ENCODE measurements at places on chromosomes 12 and 14. TPM values are rescaled to one million over a fixed set of nuclear protein-coding genes. Genes with fewer than 3 reads are reported as not detected.

PPP1CC gene
- 156 TPM for total RNA-seq

G2E3 gene
- 10.2 TPM for total RNA-seq

GCH1 gene
- total RNA-seq = 30.3 TPM

TMPRSS12 gene
- total RNA-seq = not detected

HOXC6 gene
- total RNA-seq = not detected

LMO3 gene
- total RNA-seq = 55.1 TPM

RIN3 gene
- total RNA-seq = 23.6 TPM

RNF10 gene
- 215 TPM for total RNA-seq

CLEC1B gene
- total RNA-seq = not detected

STON2 gene
- 39.4 TPM for total RNA-seq

DNA sequence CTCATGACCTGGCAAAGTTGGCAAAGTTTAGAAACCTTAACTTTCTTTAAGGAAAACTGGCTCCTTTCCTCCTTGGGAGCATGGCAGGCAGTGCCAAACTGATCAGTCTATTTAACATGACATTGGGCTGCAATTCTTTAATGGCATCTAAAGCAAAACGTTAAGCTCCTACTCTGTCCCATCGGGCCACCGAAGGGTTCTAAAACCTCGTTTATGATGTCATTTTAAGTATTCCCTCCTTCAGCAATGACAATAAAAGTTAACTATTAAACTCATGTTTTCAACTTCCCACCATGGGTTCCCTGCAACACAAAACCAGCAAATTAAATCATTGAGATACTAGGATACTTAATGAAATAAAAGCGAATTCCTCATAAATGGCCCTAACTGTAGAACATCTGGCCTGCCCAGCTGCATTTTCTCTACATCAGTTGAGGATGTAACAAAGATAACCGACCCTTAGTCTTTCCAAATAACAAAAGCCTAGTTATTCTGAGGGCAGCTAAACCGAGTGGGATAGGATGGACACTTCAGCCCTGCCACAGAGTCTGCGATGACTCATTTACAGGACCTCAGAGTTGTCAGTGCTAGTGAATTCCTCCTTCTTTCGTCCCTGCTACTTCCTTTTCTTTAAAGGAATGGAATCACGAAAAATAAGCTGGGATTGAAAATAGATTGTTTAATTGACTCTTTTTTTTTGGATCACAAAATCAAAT is 34.5 kb upstream of the RIC8B start:
- H3K4me3 ChIP-seq = no peak overlapping the region
- peaks cover 21% of the 10 kb centered on the region for H3K4me1 ChIP-seq
- DNase-seq = peak; percentile 15
- H3K27me3 ChIP-seq = no peaks in the 10 kb centered on the region
- no peaks in the 10 kb centered on the region for H3K36me3 ChIP-seq

GRCh38 chr14:36626151-36626550 is 35.5 kb upstream of the PAX9 start:
- H3K4me3 ChIP-seq = no peak overlapping the region
- H3K27me3 ChIP-seq = peaks cover 5% of the 10 kb centered on the region
- H3K27ac ChIP-seq = no peak overlapping the region
- H3K36me3 ChIP-seq = no peaks in the 10 kb centered on the region
- no peaks in the 10 kb centered on the region for H3K4me1 ChIP-seq
- DNase-seq = no peak

DNA sequence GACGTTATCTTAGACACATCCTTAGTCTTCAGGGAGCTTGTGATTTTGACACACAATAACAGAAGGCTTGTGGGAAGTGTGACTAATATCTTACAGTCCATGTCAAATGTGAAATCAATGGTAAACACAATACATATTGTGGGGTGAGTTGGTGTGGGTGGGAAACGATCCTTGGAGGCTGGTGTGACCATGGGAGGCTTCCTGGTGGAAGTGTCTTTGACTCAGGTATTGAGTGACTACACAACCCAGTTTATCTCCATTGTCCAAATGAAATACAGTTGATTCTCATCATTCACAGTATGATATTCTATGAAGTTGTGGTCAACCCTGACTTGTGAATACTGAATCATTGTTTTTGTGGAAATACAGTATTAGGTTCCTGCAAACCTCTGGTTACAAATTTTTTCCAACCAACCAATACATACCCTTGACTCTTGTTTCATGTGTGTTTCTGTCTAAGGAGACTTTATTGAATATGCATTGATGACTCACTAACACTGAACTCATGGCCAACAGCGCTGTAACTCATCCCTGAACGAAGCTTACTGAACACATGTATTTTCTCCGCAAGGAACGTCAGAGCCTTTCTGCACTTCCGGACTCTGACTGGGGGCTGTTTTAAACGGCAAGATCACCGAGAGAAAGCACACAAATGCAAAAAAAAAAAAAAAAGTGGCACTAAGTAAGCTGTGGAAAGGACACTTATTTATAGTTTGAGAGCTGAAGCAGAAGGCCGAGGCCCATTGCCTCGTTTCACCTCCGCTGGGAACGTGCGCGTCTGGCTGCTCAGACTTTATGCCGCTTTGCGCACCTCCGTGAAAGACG is 59.0 kb downstream of the CLMN start:
- no peak overlapping the region for H3K4me3 ChIP-seq
- peaks cover 30% of the 10 kb centered on the region for H3K4me1 ChIP-seq
- H3K27me3 ChIP-seq = no peaks in the 10 kb centered on the region
- H3K36me3 ChIP-seq = no peaks in the 10 kb centered on the region
- DNase-seq = no peak

DNA sequence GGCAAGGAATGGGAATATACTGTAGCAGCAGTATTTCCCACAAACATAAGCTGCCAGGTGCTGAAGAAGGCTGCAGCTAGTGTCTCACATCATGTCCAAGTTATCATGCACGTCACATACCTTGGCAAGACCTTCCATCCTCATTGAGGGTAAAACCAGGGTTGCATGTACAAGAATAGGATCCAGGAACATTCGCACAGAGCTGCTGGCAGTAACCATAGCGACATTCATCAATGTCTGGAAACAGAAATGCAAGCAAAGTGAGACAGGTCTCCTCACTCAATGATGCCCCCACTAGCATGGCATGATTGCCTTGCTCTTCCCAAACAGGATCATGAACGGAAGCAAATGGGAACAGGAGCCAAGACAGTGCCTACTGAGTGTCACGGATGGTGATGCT is 23.8 kb upstream of the TC2N start:
- H3K27ac ChIP-seq = no peak overlapping the region
- peaks cover 12% of the 10 kb centered on the region for H3K4me1 ChIP-seq
- DNase-seq = no peak
- H3K4me3 ChIP-seq = no peak overlapping the region

DNA sequence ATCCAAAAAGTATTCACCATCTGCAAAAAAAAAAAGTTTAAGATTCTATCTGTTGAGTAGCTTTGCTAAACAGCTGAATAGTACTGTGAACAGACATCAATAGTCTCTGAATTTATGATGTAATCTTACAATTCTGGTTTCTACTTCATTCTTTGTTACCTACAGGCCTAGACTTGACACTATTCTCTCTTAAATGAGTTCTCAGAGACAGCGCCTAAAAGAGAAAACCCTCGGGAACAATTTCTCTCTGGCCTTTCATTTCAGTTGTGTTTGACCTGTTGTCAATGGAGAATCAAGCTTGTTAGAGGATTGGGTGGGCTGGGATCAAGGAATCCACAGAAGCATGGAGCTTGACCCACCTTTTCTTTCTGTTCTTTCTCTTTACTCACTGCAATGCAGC is 5.9 kb upstream of the TWF1 start:
- H3K4me3 ChIP-seq = no peak overlapping the region
- no peaks in the 10 kb centered on the region for H3K36me3 ChIP-seq
- no peak for DNase-seq
- H3K27me3 ChIP-seq = no peaks in the 10 kb centered on the region
- H3K4me1 ChIP-seq = peaks cover 2% of the 10 kb centered on the region

DNA sequence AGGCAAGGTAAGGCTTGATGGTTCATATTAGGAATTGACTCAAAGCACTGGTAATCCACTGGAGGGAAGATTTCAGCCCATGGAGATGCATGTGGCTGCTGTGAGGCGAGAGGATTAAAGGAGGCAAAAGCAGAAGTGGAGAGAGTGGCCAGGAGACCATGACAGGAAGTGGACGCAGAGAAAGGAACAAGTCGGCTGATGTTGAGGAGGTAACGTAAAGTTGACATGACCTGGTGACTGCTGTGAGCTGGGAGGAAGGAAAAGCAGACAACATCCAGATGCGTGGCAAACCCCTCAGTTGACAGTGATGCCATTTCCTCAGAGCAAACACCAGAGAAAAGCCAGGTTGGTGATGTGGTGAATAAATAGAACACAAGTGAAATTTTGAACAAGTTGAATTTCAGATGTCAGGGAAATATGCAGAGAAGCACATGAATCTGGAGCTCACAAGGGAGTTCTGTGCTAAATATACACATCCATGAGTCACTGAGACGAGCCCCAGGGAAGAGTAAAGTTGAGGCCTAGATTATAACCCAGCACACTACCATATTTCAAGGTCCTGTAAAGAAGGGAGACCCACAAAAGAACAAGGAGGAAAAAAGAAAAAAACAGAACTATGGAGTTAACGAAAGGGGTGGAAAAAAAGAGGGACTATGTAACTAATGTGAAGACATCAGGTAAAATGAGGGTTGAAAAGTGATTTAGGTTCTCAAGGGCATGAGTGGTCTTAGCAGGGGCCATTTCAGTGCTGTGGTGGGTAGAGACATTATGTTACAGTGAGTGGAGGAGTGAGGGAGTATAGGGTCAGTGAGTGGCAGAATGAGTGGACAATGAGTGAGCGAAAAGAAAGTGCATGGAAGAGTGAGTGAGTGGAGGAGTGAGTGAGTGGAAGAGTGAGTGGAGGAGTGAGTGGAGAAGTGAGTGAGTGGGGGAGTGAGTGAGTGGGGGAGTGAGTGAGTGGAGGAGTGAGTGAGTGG is 61.6 kb upstream of the GZMB start:
- no peaks in the 10 kb centered on the region for H3K27me3 ChIP-seq
- no peak overlapping the region for H3K4me3 ChIP-seq
- H3K36me3 ChIP-seq = no peaks in the 10 kb centered on the region

GRCh38 chr12:98503592-98504367 is 11.6 kb upstream of the TMPO start:
- peak overlapping the region; percentile 98 for H3K27ac ChIP-seq
- no peaks in the 10 kb centered on the region for H3K27me3 ChIP-seq
- peak overlapping the region; percentile 36 for H3K4me3 ChIP-seq

DNA sequence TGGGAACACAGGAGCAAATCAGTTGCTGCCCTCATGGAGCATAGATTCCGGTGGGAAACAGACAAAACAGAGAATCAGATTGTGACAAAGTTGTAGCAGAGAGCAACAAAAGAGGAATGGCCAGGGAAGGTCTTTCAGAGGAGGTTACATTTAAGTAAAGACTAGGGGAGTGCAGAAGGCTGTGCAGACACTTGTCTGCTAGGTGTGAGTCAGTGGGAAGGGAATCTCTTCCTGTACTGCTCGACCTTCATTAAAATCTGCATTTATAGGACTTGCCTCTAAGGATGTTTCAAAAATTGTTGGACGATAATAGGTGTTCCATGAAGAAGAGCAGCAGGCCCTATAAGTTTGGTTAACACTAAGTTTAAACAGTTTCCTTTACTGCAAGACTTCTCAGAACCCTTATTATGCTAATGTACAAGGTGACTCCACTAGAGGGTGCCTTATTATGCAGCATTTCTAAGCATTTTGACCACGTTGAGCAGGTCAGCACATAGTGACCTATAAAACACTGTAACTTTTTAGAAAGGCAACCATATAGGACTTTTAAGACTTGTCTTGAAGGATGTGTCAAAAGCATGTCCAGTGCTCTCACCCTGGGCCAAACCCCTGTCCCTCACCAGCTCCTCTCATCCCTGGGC is 91.8 kb upstream of the RIC8B start:
- no peaks in the 10 kb centered on the region for H3K27me3 ChIP-seq
- no peak overlapping the region for H3K27ac ChIP-seq
- no peak overlapping the region for H3K4me3 ChIP-seq
- H3K4me1 ChIP-seq = no peaks in the 10 kb centered on the region
- no peak for DNase-seq

DNA sequence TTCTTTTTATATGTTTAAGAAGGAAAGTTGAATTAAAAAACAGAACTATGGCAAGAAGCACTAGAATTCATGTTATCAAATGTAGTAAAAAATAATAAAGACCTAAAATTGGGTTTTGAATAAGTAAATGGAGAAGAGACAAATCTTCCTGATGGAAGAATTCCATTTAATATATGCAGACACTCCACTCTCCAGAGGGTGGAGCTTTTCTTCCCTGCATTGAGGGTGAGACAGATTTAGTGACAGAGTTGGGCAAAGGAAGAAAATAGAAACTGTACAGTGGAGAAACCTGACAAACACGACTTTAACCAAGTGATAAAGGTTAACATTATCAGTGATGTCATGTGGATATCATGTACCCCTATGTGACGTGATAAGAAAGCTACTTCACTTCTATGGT is 217.6 kb downstream of the PRKD1 start:
- H3K27ac ChIP-seq = no peak overlapping the region
- H3K4me1 ChIP-seq = no peaks in the 10 kb centered on the region
- no peaks in the 10 kb centered on the region for H3K36me3 ChIP-seq
- no peaks in the 10 kb centered on the region for H3K27me3 ChIP-seq
- no peak overlapping the region for H3K4me3 ChIP-seq

DNA sequence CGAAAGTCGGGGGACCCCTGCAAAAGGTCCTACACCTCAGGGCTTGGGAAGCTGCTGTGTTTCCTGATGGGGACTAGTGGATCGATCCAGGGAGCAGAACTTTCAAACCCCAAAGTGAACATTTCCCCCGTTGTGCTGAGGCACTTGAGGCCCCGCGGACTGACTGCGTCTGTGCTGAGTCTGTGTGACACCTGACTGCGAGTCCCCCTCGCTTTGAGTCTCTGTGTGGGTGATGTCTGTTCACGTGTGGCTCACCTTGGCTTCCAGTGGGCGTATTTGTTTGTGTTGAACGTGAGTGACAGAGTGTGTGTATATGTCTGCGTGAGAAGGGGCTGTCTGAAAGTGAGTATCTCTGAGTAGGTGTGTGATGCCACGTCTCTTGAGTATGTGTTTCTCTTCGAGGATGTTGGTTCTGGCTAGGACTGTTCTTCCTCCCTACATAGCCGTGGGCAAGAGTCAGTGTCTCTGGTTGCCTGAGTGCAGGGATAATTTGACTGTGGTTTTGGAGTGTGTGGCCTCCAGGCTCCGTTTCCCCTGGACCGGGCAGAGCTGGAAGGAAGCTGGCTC is 1.3 kb downstream of the TEAD4 start:
- DNase-seq = no peak
- H3K27me3 ChIP-seq = no peaks in the 10 kb centered on the region
- H3K27ac ChIP-seq = peak overlapping the region; percentile 87

GRCh38 chr14:63747846-63748245 is 20.0 kb upstream of the SGPP1 start:
- peaks cover 6% of the 10 kb centered on the region for H3K4me1 ChIP-seq
- no peak for DNase-seq
- no peaks in the 10 kb centered on the region for H3K36me3 ChIP-seq
- no peaks in the 10 kb centered on the region for H3K27me3 ChIP-seq
- H3K27ac ChIP-seq = no peak overlapping the region

DNA sequence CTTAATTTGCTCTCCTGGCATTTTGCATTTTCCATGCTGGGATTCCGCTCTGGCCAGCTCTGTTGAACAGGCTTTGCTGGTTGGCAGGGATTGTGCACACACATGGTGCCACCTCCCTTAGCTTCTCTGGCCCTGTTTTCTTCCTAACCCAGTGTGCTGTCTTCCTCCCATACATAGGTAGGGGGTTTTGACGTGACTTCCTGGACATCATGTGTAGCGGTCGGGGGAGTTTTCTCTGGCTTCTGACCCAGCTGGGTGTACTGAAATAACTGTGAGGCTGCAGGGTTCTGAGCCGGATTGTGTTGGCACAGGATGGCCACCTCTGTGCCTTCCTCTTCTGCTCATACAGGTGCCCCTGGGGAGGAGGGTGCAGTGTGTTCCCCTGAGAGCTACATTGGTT is 25.7 kb downstream of the C14orf132 start:
- no peaks in the 10 kb centered on the region for H3K36me3 ChIP-seq
- H3K4me1 ChIP-seq = no peaks in the 10 kb centered on the region
- DNase-seq = no peak

Data from transverse colon (tissue), 4 donors.